Fibroblast of the aortic adventitia (primary cell): ENCODE measurements at places on chromosomes 5 and 9. TPM values are rescaled to one million over a fixed set of nuclear protein-coding genes. Genes with fewer than 3 reads are reported as not detected.

DNA sequence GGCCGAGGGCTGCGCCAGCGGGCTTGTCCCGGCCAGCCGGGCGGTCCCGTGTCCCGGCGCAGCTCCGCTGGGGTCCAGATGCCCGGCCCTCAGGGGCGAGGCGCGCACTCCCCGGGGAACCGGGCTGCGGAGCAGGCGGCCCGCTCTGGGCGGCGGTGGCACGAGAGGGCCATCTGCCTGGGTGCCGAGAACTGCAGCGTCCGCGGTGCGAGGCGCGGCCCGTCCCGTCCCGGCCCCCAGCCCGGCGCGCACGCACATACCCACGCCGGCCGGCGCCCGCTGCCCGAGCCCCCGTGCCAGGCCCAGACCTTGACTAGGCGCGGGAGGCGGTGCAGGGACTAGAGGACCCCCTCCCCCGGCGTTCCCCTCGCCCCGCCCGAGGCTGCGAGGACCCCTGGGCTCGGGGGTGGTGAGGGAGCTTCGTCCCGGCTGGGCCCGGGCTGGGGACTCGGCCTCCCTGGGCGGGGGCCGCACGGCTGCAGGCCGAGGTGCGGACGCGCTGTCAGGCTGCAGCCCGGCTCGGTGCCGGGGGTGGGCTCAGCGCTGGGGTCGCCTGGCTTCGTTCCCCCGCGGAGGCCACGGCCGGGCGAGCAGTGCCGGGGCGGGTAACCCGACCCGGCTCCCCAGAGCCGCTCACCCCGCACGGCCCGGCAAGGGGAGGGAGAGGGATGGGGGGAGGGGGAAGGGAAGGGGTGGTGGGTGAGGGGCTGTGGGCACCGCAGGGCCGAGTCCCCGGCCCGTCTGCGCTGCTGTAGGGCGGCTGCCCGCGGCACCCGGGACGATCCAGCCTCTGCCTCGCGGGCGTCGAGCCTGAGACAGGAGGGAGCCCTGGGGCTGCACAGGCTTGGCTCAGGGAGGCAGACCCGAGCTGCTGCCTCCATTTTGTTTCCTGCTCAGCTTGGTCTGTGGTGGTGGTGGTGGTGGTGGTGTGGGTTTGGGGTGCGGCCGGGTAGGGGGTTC, 1.2 kb upstream of the NSD1 start:
- DNase-seq: no peak

DNA sequence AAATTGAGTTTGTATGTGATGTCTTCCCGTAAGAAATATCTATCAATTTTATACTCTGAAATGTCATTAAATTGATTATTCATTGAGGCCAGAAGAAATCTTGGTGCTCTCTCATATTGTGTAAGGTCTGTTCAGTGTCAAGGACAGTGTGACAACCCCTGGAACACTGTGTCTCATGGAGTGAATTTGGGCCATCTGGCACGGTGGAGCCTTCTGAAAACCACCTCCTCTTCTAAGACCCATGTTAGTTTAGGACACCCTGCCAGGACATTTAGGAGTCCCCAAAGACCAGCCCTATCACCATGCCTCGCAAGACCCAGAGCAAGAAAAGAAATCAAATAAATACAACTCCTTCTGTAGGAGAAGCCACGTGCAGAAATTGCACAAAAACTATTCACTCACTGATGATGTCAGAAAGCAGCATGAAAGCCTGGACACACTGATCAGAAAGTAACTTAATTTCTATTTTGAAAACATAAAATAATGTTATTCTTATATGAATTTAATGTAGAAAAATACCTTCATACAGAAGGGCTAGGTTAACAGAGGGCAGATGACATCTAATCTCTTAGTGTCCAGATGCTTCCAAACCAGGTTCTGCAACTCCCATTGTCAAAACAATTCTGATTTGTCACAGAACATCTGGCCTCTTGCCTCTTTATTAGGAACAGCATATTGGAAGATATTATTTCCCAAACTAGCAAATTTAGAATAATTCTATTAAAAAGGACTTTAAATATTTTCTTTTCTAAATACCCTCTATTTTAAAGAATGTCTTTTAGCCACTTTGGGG, 298.8 kb downstream of the NR2F1-AS1 start:
- no peak for DNase-seq

- peak; percentile 6 for DNase-seq
Measured at GRCh38 chr5:138389332-138389731, 36.8 kb downstream of the KDM3B start.

- no peak for DNase-seq
Measured at GRCh38 chr9:33435821-33436277, 11.5 kb downstream of the AQP3 start.

- no peak for DNase-seq
Measured at GRCh38 chr5:143403334-143403592, 223 bp downstream of the NR3C1 start.

- no peak for DNase-seq
Measured at GRCh38 chr5:77798456-77798855, 22.3 kb upstream of the TBCA start.

- DNase-seq: no peak
Measured at GRCh38 chr5:149951138-149951749, 6.7 kb upstream of the PDE6A start.

GRCh38 chr5:123151227-123151909, 62.3 kb downstream of the PRDM6 start:
- DNase-seq: no peak

DNA sequence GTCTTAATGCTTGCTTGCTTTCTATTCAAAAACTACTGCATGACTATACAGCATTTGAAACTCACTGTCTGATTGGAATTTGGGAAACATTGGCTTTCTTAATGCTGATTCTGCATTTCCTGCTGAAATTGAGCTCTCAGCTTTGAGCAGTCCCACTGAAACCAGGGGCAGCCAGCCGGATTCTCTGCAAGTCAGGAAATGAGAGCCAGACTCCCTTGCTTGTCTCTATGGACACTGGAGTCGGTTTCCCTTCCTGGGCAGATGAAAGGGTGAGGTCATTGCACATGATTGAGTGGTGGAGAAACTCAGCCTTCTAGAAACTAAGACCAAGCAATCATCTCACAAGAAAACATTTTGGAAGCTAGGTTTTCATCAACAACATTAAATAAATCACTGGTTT, 119.7 kb upstream of the SPATA31C2 start:
- peak; percentile 71 for DNase-seq

DNA sequence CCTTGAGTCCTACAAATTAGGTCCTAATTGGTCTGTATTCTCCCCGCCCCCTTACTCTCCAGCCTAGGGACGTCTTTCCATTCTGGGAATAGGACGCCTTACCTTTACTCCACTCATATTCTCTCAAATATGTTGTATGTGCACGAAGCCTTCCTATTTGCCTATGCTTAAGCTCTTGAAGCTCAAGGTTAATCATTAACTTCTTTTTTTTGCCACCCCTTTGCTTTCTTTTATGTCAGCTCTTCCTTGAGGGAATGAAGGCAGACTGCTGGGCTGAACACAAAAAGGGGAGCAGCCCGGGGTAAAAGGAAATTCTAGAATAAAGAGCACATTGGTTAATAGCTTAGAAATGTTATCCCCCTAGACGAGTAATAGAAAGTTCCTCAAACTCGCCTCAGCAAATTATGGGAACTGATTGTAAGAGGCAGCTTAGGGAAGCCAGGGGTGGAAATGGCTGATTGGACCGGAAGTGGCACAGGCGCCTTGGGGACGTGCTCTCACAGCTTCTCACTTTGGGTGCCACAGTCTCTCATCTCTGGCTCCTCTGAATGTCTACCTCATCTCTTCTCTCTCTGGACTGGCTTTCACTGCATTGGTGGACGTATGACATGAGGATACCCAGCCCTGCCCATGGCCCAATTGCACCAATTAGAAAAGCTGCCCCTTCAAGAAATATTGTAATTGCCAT, 122.3 kb upstream of the IL12B start:
- no peak for DNase-seq

DNA sequence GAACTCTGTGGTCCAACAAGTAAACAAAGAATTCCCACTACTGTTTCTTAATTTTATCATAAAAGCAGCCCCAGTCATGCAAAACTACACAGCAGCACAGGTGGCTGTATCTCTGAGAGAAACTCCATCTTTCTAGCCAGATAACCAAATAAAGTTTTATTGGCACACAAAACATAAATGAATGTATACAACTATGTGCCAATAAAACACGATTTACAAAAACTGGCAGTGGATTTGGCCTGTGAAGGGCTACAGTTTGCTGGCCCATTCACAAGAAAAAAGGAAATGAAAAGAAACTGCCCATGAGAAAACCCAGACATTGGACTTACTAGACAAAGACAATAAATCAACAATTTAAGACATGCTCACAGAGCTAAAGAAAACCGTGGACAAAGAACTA, 10.6 kb downstream of the FBXL17 start:
- no peak for DNase-seq

GRCh38 chr9:76038431-76038830, 148.0 kb downstream of the PCSK5 start:
- DNase-seq: no peak

- DNase-seq: no peak
Measured at GRCh38 chr9:36788534-36788933, 215.8 kb downstream of the MELK start.

- no peak for DNase-seq
Measured at GRCh38 chr5:96809921-96810320, 2.2 kb upstream of the ERAP1 start.

- no peak for DNase-seq
Measured at GRCh38 chr5:34804913-34805312, 34.1 kb upstream of the TTC23L start.

GRCh38 chr9:7104625-7105024, 346.9 kb downstream of the KDM4C start:
- DNase-seq: no peak

- no peak for DNase-seq
Measured at GRCh38 chr9:98635374-98635773, 73.4 kb downstream of the GABBR2 start.

DNA sequence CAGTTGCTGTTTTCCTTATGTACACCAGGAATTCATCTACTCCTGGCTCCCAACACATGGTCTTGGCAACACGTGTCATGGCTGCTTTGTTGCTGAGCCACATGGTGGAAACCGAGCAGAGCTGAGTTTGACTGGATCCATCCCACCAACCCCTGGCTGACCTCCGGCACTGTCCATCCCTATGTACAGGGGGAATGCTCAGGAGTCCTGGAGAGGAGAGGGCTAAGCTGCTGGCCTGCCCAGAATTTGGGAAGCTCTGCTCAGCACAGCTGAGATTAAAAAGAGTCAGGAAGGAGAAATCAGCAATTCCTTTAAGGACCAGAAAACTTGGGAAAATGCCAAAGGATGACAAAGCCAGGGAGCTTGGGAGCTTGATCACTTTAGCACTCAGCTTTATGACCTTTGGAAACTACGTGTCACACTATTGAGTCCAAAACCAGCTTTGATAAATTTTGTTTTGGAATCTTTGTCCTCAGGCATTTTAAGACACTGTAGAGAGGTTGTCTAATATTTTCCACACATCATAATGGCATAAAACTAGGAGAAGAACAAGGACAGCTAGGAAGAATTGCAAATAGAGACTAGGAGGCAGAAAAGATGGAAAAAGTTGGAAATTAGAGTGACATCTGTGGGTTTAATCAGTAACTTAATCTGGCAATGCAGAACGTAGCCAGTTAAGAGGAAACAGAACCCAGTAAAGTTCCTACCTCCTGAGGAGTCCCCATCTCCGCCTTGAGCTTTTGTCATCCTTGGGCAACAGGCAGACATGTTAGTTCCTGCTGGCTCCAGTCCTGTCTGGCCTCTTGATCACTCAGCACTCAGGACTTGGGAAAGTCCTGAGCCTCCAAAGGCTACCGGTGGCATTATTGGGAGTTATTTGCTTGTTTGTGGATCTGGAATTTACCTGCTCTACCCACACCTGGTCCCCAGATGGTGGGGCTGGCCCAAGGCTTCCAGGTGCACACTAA, 62.5 kb upstream of the PLPP1 start:
- peak; percentile 93 for DNase-seq

DNA sequence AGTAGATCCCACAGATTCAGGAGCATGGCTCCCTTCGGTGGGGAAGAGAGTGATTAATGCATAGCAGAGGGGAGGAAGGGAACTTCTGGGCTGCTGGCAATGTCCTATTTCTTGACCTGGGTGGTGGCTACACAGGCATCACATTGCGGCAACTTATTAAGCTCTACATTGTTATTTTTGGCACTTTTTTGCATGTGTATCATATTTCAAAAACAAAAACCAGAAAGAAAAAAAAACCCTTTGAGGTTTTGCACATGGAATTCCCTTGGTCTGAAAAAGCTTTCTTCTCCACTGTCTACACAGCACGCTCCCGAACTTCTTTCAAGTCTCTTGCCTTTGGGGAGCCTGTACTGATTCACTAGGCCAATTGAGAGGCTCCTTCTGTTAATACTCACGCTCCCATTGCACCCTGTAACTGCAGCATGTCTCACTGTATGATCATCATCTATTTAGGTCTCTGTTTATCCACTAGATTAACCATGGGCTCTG, 25.1 kb downstream of the CEMIP2 start:
- peak; percentile 60 for DNase-seq

- DNase-seq: no peak
Measured at GRCh38 chr5:68771732-68772131, 322.1 kb upstream of the SLC30A5 start.

GRCh38 chr5:139669662-139670368, 21.7 kb downstream of the CXXC5 start:
- no peak for DNase-seq

Gene RECK
- 30.1 and 61.8 TPM in 2 replicates for total RNA-seq

Gene CDK7
- 22.0 and 50.8 TPM in 2 replicates for total RNA-seq

Gene PKD2L2
- total RNA-seq: not detected in 2 replicates

Gene PCDHB12
- total RNA-seq: 0.18 and 0.25 TPM in 2 replicates

Gene NTRK2
- total RNA-seq: 3.3 and 9.7 TPM in 2 replicates

Gene SIMC1
- total RNA-seq: 1.8 and 6.1 TPM in 2 replicates

Gene TMEM252
- not detected in 2 replicates for total RNA-seq

Gene TMEM171
- total RNA-seq: 0.90 and 13.1 TPM in 2 replicates

Gene STPG3
- not detected in 2 replicates for total RNA-seq

Gene RELL2
- 2.6 and 6.6 TPM in 2 replicates for total RNA-seq
